ENCODE measurements at places on chromosomes 16 and 17. TPM values are rescaled to one million over a fixed set of nuclear protein-coding genes. Genes with fewer than 3 reads are reported as not detected.

Gene FXR2
- 36.1 TPM for total RNA-seq

Gene LDHD
- total RNA-seq: 10.1 TPM

Gene SPN
- total RNA-seq: 7.4 TPM

Gene MRPL12
- 77.3 TPM for total RNA-seq

Gene CD7
- 5.2 TPM for total RNA-seq

Gene TVP23A
- total RNA-seq: 0.98 TPM

Gene ELP5
- total RNA-seq: 30.9 TPM

Gene TMEM88
- total RNA-seq: 26.3 TPM

Gene METTL22
- 40.0 TPM for total RNA-seq

Gene TNP2
- total RNA-seq: not detected

Gene PLCG2
- 14.2 TPM for total RNA-seq

Gene FBF1
- total RNA-seq: 13.0 TPM

Gene KRTAP1-5
- total RNA-seq: not detected

Gene KRT33A
- total RNA-seq: 1.5 TPM

Gene BTBD17
- not detected for total RNA-seq

Gene SOST
- not detected for total RNA-seq

Gene TNFRSF17
- not detected for total RNA-seq

Gene PTGES3L
- 1.5 TPM for total RNA-seq

Gene MILR1
- total RNA-seq: 11.0 TPM

Gene SYT17
- total RNA-seq: 13.3 TPM

Gene AATF
- 21.1 TPM for total RNA-seq
